ENCODE measurements at places on chromosomes 2 and 18.

GRCh38 chr18:56003009-56003719 is 415.2 kb upstream of the TCF4 start:
- DNase-seq: peak; percentile 56

DNA sequence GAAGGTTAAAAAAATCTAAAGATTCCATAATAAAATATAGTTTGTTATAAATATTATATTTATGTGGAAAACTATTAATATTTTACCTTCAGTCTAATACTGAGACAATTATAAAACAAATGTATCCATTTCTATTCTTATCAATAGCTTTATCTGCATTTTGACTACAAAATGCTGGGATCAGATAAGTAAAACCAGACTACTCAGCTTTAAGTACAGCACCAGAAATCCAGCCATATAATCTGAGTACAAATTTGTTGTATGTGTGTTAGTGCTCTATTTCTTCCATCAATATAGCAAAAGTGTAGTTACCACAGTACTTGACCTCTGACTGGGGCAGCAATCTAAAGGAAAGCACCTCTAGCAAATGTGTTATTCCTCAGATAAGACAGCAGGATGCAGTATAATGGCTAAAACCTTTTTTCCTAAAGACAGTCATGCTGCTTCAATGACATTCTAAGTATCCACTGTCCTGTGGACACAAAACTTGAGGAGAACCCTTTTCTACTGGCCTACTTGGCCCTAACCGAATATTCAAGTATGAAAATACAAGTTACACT is 68.1 kb downstream of the OLA1 start:
- DNase-seq: no peak

DNA sequence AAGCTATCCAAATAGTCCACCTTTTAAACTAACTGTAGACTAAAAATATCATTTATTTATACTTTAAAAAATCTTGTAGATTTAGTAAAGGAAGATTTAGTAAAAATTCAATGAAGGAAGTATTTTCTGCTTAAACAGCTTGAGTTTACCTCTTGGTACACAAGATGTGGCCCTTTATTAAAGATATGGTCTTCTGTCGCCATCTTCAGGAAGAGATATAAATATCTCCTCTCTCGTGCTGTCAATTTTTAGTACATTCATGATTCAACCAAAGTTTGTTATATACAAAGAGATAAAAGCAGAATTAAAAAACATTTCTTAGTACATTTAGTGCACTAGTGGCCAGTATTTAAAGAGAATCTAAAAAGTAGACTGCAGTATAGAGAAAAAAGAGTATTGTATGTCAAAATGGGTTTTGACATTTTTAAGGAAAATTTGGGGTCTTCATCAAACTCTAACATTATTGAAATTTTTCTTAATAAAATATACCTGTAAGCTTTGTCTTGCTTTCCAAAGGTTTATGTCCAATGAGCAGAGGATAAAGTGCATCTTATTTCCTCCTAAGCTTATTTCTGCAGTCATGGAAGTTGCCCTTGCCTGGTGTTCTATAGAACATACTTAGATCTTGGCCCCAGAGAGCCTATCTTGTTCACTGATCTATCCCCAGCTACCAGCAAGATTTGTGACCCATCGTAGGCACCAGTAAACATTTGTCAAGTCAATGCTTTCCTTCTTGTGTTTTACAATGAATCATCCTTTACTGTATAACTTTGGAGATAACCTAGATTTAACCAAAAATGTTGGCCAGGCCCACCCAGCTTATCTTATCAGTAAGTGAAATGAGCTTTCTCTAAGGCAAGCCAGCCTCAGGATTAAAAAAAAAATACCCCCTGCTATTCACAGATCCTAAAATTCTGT is 18.5 kb upstream of the EML6 start:
- DNase-seq: peak; percentile 87

DNA sequence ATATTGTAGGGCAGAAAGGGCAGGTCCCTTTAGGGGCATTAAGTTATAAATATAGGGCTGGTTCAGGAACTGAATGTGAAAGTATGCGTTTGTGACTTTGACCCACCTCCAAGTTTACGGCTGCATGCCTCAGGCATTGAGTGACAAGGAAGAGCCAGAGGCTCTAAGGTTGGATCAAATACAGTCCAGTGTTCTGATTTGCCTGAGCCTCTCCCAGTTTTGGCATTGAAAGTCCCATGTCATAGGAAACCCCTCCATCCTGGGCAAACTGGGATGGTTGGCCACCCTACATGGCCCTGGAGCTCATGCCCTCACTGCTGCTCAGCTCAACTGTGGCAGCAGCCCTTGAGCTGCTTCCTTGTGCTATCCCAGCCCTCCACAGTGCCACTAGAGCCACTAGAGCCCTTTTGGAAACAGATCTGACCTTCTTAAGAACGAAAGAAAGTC is 29.9 kb downstream of the HK2 start:
- no peak for DNase-seq

Measured in muscle of leg (tissue), 16 donors.